ENCODE measurements at places on chromosomes 1 and 21.

GRCh38 chr1:16397120-16397519 lies 30.1 kb downstream of the SZRD1 start:
- DNase-seq = no peak

- DNase-seq = peak; percentile 61
Measured at GRCh38 chr1:234683861-234684632, 74.1 kb upstream of the IRF2BP2 start.

GRCh38 chr1:195617106-195617505 lies 991.1 kb downstream of the KCNT2 start:
- DNase-seq = no peak

DNA sequence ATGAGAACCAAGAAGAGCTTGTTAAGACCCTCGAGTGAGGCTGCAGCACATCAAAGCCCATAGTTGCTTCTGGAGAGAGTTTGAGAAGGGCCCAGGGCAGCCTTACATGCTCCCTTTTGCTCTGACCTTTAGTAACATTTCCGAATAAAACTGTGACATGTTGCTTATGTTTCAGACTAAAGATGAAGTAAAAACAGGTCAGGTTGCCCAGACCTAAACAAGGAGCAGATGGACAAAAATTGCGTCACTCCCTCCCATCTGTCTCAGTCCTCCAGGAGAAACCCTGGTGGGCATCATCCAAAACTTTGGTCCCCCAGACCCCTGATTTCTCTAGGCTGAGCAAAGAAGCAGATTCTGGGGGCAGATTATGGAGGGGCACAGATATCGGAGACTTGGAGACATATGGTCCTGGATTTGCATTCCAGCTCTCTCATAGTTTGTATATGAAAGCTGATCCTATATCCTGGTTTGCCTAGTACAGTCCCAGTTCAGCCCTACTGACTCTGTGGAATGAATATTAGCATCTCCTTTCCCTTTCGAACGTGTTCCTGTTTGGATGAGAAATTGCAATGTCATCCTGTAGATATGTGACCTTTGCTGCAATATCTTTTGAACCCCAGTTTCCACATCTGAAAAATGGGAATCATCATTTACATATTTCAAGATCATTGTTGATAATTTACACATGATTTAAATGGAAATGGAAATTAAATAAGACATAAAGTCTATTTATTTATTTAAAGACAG lies 304.9 kb upstream of the USP24 start:
- DNase-seq = peak; percentile 38

GRCh38 chr1:222792744-222793143 lies 22.1 kb upstream of the DISP1 start:
- DNase-seq = peak; percentile 23

DNA sequence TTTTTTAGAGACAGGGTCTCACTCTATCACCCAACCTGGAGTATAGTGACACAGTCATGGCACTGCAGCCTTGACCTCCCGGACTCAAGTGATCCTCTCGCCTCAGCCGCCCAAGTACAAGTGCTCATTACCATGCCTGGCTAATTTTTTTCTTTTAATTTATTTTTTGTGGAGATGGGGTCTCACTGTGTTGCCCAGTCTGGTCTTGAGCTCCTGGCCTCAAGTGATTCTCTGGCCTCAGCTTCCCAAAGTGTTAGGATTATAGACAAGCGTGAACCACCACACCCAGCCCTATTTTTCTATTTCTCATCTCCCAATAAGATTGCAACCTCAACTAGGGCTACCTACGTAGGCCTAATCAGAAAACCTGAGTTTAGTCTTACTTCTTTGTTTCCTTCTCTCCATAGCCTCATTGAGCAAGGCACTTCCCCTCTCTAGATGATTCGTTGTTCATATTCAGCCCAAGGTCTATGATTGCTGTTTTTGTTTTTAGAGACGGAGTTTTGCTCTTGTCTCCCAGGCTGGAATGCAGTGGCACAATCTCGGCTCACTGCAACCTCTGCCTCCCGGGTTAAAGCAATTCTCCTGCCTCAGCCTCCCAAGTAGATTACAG lies 1.1 kb upstream of the KPNA6 start:
- DNase-seq = no peak

GRCh38 chr1:33094971-33095604 lies 14.1 kb downstream of the AZIN2 start:
- peak; percentile 75 for DNase-seq

DNA sequence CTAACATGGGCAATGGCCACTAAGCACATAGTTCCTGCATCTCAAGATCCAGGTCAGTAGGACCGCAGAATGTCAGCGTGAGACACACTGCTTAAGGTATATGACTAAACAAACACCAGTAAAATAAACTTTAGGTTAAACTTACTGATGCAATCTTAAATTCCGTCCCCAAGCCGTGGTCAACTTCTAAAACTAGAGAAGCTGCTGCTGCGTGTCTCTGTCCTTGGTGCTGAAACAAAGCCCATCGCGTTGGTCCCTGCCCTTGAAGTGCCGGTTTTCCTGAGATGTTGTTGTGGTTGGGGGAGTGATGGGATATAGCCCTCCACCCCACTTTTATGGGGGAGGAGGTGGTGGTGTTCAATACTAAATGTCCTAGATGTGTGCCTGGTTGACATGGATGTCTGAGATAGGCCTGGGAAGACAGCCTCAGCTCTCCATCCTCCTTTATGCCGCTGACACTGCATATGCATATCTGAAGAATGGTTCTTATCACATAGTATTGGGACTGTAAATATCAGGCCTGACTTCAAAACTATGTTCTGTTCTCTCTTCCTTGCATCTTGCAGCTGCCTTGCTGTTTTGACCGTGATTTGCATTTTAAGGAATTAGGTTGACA lies 72.0 kb upstream of the KCNA3 start:
- DNase-seq = peak; percentile 55

- peak; percentile 67 for DNase-seq
Measured at GRCh38 chr1:30707412-30708360, 15.7 kb downstream of the MATN1 start.

GRCh38 chr1:18646786-18647410 lies 16.3 kb downstream of the PAX7 start:
- DNase-seq = no peak

GRCh38 chr1:181206513-181206912 lies 118.0 kb downstream of the IER5 start:
- DNase-seq = no peak

- no peak for DNase-seq
Measured at GRCh38 chr1:222739465-222739864, 2.5 kb downstream of the FAM177B start.

Measured in fibroblast of skin of scalp (primary cell).